ENCODE measurements at places on chromosomes 5 and 9. TPM values are rescaled to one million over a fixed set of nuclear protein-coding genes. Genes with fewer than 3 reads are reported as not detected.
A peak's percentile ranks its signal among the peaks of the same experiment; 100 is the strongest.

- peak; percentile 5 for DNase-seq
These were observed 40.3 kb upstream of the NAA35 start for GRCh38 chr9:85900504-85901201.

- no peak for DNase-seq
These were observed 582.0 kb upstream of the TUSC1 start for GRCh38 chr9:26260238-26260637.

DNA sequence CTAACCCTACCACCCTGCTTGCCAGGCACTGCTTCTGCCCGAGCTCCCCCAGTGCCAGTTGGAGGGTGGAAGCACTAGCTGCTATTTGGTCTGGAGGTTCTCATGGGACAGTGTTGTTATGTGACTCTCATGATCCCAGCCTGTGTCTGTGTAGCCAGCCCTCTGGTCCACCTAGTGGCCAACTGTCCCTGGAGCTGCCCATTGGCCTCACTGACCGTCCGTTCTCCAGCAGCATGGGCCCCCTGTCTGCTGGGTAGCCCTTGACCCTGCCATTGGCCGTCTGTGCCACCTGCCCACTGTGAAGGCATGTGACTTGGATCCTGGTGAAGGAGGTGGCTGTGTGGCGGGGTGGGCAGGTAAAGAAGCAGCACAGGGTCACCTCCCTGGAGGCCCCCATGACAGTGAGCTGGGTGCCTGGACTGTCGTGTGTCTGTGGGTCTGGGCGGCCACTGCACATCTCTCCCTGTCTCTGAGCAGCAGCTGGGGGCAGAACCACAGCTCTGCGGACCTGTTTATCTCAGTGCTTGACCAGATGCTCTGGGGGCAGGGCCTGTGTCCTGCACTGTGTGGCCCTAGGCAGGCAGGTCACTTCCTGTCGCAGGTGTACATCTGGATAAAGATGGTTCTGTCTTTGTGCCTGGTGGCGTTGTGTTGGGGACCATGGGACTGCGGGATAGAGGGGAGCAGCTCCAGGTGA lies 11.4 kb downstream of the PHF2 start:
- no peak for DNase-seq

GRCh38 chr9:27085456-27085855 lies 23.6 kb upstream of the TEK start:
- DNase-seq: no peak

DNA sequence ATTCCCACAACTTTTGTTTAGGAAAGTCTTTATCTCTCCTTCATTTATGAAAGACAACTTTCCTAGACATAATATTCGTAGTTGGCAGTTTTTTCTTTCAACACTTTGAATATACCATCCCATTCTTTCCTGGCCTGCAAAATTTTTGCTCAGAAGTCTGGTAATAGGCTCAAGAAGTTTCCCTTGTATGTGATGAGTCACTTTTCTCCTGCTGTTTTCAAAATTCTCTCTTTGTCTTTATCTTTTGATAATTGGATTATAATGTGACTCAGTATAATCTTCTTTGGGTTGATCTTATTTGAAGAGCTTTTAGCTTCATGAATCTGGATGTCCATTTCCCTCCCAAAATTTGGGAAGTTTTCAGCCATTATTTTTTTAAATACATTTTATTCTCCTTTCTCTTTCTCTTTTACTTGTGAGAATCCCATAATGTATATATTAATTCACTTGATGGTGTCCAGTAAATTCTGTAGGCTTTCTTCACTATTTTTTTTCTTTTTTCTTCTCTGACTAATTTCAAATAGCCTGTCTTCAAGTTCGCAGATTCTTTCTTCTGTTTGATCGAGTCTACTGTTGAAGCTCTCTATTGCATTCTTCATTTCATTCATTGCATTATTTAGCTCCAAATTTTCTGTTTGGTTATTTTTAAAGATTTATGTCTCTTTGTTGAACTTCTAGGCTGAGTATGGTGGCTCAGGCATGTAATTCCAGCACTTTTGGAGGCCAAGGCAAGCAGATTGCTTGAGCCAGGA lies 37.3 kb upstream of the CKS2 start:
- no peak for DNase-seq

DNA sequence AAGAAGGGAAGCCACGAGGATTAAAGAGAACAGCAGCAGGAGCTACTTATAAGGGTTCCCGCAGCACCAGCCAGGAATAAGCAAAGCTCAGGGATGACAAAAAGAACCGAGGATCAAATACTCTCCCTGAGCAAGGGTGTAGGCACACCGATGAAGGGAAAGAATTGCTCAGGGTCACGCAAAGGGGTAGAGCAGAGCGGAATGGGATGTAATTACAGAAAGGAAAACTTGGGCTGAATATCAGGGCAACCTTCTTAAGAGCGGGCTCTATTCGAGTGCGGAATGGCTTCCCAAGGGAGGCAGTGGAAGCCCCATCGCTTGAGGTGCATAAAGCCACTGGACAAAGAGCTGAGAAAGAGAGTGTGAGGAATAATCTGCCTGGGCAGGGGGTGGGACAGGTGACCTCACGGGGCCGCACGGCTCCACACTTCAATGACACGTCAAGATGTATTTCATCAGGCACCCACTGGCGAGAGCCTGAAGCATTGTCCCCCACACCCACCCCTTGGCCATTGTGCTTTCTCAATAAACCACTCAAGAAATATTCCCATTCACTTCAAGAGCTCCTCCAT lies 162.2 kb downstream of the EBF1 start:
- DNase-seq: no peak

DNA sequence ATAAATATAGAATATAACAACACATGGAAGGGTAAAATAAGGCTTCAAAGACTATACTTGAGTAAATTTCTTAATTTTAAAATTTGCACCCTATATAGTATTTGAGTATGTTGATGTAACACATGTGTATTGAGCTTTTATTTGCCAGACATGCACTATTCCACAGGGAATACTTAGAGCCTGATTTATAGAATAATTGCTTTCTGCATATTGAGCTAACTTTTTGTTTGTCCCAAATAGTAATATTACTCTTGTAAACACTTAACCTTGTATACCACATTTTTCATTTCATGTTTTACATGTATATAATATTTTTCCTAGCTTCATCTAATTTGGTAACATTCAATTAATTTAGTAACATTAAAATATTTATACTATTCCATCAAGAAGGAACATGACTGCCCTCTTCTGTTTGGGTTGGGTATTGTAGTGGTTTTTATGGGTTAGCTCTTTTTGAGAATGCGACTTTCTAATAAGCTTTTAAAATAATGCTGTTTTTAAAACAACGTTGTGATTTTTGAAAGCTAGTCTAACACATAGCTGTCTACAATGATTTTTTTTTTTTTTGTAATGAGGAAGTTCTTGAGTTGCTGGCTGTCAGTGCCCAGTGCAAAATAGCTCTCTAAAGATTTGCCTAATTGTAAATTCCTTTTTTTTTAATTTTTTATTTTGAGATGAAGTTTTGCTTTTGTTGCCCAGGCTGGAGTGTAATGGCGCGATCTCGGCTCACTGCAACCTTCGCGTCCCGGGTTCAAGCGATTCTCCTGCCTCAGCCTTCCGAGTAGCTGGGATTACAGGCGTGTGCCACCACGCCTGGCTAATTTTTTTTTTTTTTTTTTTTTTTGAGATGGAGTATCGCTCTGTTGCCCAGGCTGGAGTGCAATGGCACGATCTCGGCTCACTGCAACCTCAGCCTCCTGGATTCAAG lies 4.8 kb downstream of the SUB1 start:
- peak; percentile 76 for DNase-seq

Gene PCDHGA9
- total RNA-seq: not detected

Gene PDGFRB
- total RNA-seq: not detected

Gene PHF24
- total RNA-seq: not detected

Gene GRIA1
- total RNA-seq: not detected

Gene SLCO4C1
- total RNA-seq: 0.19 TPM

Data from CD8-positive, alpha-beta T cell (primary cell).